ENCODE measurements at places on chromosomes 12 and 14.

DNA sequence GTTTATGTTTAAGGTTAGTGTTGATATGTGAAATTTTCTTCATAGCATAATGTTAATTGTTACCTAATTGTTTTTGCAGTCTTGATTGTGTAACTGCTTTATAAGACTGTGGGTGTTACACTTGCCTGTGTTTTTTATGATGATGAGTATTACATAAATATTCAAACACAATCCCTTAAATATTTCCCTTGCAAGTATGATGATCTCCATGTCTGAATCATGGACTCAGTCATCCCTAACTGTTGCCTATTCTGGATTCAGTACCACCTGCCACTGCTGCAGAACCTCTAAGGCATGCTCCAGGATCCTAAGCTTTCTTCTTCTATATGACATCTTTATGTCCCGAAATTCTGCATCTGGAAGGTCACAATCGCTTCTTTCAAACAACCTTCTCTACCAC, 246.3 kb upstream of the CLEC14A start:
- no peak for DNase-seq

- DNase-seq: no peak
Observed at GRCh38 chr14:52538623-52539022, 13.7 kb downstream of the TXNDC16 start.

DNA sequence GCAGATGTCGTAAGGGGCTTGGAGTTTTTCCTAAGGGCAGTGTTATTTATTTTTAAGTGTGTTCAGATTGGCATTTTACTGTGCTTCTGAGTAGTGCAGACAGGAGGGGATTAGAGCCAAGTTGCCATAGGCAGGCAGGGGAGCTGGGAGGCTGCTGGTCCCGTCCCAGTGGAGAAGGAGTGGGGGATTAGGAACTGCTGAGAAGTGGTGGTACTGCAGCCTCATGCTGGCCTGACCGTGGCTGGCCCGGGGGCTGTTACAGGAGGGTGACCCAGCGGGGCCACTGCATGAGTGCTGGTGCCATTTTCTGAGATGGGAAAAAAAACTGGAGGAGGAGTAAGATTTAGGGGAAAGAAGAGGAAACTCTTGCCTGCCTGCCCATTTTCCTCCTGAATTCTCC, 52.3 kb upstream of the DLK1 start:
- DNase-seq: no peak

- DNase-seq: no peak
Observed at GRCh38 chr14:106802413-106803364, 1276.3 kb downstream of the TMEM121 start.

DNA sequence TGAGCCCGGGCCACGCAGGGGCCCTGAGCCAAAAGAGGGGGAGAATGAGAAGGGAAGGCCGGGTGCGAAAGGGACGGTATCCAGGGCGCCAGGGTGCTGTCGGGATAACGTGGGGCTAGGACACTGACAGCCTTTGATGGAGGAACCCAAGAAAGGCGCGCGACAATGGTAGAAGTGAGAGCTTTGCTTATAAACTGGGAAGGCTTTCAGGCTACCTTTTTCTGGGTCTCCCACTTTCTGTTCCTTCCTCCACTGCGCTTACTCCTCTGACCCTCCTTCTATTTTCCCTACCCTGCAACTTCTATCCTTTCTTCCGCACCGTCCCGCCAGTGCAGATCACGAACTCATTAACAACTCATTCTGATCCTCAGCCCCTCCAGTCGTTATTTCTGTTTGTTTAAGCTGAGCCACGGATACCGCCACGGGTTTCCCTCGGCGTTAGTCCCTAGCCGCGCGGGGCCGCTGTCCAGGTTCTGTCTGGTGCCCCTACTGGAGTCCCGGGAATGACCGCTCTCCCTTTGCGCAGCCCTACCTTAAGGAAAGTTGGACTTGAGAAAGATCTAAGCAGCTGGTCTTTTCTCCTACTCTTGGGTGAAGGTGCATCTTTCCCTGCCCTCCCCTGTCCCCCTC, 3.0 kb downstream of the SSTR1 start:
- no peak for DNase-seq

- no peak for DNase-seq
Observed at GRCh38 chr12:1319212-1319611, 275.2 kb downstream of the FBXL14 start.

DNA sequence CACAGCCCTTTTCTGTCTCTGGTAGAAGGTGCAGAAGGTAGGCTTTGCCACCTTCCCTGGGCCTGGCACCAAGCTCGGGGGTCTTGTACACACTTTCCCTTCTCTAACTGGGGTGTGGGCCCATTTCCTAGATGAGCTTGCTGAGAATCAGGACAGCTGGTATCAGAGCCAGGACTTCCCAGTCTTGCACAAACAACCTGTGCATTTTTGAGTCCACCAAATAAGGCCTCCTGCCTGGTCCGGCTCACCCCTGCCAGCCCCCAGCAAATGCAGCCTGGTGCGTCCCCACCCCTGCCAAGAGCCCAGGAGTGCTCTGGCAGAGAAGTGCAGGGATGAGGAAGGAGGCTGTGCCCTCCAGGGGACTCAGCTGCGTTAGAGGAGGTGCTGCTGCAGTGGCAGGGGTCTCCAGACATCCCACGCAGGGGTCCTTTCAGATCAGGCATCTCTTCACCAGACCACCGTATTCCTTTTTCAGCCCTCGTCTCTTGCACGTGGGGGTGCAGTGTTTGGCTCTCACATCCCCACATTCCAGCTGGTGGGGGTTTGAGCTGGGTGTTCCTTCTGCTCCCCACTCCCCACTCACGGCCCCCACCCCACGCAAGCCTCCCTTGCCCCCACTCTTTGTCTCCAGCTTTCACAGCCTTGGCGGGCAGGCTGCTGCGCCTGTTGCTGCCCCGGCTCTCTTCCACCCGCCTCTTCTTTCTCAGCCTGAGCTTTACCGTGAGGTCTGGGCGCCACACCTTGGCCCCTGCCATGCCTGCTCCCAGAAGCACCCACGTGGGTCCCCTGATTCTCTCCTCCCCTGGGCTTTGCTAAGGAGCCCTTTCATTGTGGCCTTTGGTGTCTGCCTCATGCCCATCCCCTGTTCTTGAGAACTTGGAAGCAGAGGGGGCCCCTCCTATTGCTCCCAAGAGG, 32.3 kb downstream of the MEG3 start:
- DNase-seq: no peak

DNA sequence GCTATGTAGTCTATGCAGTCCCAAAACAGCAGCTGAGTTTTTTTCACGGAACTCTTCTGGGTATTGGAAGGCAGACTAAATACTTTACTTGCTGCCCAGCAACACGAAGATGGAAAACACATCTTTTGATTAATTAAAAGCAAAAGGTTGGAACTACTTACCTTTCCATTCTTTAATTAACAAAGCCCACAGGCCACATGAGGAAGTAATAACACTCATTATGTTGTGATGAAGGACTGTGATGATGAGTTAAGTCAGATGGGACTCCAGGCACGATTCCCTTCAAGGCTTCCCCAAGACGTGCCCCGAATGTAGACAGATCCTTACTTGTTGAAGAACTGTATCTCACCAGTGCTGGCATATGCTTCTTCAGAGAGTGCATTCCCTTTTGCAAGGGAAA, 129.0 kb downstream of the WIF1 start:
- DNase-seq: no peak

- no peak for DNase-seq
Observed at GRCh38 chr12:64173456-64173855, 48.6 kb downstream of the KICS2 start.

- DNase-seq: no peak
Observed at GRCh38 chr14:100268591-100269207, 29.8 kb downstream of the YY1 start.

DNA sequence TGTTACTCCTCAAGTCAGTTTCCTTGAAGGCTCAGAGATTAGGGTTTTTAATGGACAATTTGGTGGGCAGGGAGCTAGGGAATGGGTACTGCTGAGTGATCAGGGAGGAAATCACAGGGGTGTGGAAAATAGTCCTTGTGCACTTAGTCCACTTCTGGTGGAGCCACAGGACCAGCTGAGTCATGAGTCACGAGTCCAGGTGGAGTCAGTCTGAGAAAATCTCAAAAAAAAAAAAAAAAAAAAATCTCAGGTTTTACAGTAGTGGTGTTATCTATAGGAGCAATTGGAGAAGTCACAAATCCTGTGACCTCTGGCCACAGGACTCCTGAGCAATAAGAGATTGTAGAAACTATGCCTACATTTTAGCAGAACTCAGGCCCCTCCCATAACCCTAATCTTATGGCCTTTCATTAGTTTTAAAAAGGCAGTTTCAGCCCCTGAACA, 28.2 kb upstream of the AMN1 start:
- no peak for DNase-seq

- DNase-seq: no peak
Observed at GRCh38 chr12:124492879-124493808, 74.3 kb downstream of the NCOR2 start.

GRCh38 chr12:2503762-2504161, 291.0 kb upstream of the FKBP4 start:
- no peak for DNase-seq

DNA sequence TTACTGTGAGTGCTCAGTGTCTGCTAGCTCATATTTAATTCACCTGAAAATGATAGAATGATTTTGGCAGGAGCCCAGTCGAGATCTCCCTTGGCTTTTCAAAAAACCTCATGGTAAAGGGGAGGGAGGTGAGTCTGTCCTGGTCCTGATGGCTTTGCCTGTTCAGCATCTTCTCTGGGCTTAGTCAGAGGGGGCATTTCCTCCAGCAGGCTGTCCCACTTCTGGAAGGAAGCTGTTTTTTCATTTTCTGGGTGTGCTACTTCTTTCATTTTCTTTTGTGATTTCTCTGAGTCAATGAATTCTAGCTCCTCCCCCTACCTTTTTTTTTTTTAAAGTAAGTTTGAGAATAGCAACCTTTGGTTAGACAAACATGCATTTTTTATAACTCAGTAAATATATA, 58.8 kb downstream of the TMX1 start:
- no peak for DNase-seq

- no peak for DNase-seq
Observed at GRCh38 chr12:130976171-130976720, 22.5 kb downstream of the ADGRD1 start.

All from activated T-helper 1 cell treated with anti-CD3 and anti-CD28 coated beads, Interleukin-2, amount 50 U/mL, for 16 hours (primary cell).